ENCODE measurements at places on chromosomes 5 and 9. TPM values are rescaled to one million over a fixed set of nuclear protein-coding genes. Genes with fewer than 3 reads are reported as not detected.

The RNF183 gene
- polyA plus RNA-seq, result not detected

The ADAMTS16 gene
- polyA plus RNA-seq, result not detected

The CER1 gene
- polyA plus RNA-seq, result not detected

DNA sequence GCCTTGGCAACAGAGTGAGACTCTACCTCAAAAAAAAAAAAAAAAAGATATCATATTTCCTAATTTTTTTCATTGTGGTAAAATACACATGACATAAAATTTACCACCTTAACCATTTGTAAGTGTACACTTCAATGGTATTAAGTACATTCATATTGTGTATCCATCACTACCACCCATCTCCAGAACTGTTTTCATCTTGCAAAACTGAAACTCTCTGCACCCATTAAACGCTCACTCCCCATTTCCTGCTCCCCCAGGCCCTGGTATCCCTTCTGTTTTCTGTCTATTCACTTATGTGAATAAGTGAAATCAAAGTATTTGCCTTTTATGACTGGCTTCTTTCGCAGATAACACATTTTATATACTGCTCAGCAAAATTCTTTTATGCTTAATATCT is 12.8 kb downstream of the LRRC8A start:
- DNase-seq, result no peak
- H3K27ac ChIP-seq, result no peak overlapping the region
- no peak overlapping the region for H3K4me3 ChIP-seq

DNA sequence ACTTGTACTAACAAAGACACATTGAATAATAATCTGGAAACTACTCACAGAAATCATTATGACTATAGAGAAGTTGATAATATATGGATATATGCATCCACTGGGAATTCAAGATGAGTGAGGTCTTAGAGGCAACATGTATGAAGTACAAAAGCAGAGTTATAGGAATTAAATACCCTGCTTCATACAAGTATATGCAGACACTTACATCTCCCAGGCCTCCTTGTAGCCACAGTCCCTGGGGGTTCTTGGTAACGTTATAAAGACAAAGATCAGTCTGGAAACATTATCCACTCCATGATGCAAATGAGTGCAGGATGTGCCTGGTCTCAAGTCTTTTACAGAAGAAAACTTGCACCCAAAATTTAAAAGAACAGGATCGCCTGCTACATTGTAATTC is 92.4 kb upstream of the ANXA1 start:
- no peaks in the 10 kb centered on the region for H3K27me3 ChIP-seq
- DNase-seq, result no peak
- no peaks in the 10 kb centered on the region for H3K36me3 ChIP-seq
- no peaks in the 10 kb centered on the region for H3K4me1 ChIP-seq
- no peak overlapping the region for H3K4me3 ChIP-seq

DNA sequence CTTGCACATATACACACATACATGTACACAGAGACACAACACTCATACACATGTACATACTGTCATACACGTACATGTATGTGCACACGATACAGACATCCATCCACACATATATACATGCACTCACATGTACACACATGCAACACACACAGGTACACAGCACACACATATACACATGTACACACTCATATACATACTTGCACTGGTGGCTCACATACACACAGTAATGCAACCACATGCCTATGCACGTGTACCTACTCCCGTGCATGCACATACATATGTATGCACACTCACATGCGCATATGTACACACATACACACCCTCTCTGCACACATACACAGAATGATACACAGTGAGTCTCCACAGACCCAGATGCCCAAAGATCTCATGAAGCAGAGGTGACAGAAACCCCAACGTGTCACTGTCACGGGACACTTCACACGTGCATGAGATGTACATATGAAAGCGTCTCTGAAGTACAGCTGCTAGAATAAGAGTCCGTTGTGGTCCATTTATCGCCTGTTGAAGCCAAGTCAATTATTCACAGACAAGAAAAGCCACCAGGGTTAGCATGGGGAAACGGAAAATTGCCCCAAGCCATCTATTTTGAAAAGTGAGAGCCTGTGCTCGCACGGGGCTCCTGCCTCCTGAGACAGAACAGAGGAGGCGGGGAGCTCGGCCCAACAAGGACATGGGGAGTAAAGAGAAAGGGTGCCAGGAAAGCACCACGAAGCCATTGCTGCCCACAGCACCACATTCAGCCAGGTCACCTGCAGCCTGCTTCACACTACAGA is 24.9 kb downstream of the LPCAT1 start:
- no peaks in the 10 kb centered on the region for H3K4me1 ChIP-seq
- no peak overlapping the region for H3K4me3 ChIP-seq
- DNase-seq, result no peak
- H3K27ac ChIP-seq, result no peak overlapping the region

DNA sequence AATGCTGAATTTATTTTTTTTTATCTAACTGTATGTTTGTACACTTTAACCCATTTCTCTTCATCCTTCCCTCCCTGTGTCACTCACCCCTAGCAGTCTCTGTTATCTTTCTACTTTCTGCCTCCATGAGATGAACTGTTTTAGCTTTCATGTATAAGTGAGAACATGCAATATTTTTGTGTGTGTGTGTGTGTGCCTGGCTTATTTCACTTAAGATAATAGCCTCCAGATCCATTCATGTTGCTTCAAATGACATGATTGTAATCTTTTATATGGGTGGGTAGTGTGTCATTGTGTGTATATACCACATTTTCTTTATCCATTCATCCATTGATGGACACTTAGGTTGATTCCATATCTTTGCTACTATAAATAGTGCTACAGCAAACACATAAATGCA is 1023.9 kb downstream of the TLE1 start:
- DNase-seq, result no peak
- no peaks in the 10 kb centered on the region for H3K36me3 ChIP-seq
- no peaks in the 10 kb centered on the region for H3K27me3 ChIP-seq
- no peaks in the 10 kb centered on the region for H3K4me1 ChIP-seq
- H3K4me3 ChIP-seq, result no peak overlapping the region

- no peaks in the 10 kb centered on the region for H3K36me3 ChIP-seq
- no peak overlapping the region for H3K27ac ChIP-seq
- DNase-seq, result no peak
Measured at GRCh38 chr9:114452219-114453165, 52.8 kb downstream of the WHRN start.

DNA sequence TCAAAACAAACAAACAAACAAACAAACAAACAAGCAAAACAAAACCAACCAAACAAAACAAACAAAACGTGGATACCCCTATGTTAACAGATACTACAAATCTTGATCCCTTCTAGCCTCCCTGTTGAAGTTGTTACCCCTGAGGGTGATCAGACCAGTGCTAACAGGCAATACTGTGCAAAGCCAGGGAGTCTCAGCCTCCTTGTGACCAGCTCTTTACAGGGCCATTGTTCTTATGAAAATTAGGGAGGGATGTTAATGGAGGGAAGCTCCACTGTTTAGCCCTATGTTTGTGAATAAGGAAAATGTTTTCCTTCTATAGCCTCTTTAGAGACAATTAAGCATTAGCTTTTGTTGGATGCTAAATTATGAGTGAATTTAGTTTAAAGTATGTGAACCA is 1072.1 kb upstream of the WWC1 start:
- DNase-seq, result no peak
- H3K27ac ChIP-seq, result no peak overlapping the region
- H3K4me3 ChIP-seq, result no peak overlapping the region
- H3K27me3 ChIP-seq, result no peaks in the 10 kb centered on the region

- no peaks in the 10 kb centered on the region for H3K36me3 ChIP-seq
- no peak overlapping the region for H3K4me3 ChIP-seq
- DNase-seq, result no peak
- H3K27me3 ChIP-seq, result no peaks in the 10 kb centered on the region
- H3K4me1 ChIP-seq, result no peaks in the 10 kb centered on the region
- H3K27ac ChIP-seq, result no peak overlapping the region
Measured at GRCh38 chr9:98797491-98797890, 1.1 kb upstream of the ANKS6 start.

DNA sequence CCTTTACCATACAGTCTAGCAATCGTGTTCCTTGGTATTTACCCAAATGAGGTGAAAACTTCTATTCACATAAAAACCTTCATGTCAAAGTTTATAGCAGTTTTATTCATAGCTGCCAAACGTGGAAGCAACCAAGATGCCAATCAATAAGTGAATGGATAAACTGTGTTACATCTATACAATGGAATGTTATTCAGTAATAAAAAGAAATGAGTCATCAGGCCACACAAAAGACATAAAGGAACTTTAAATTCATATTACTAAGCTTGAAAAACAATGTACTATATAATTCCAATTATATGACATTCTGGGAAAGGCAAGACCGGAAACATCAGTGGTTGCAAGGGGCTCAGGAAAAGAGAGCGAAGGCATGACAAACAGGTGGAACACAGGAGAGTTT is 679.9 kb downstream of the ISL1 start:
- H3K4me1 ChIP-seq, result no peaks in the 10 kb centered on the region
- no peak overlapping the region for H3K4me3 ChIP-seq
- DNase-seq, result no peak

DNA sequence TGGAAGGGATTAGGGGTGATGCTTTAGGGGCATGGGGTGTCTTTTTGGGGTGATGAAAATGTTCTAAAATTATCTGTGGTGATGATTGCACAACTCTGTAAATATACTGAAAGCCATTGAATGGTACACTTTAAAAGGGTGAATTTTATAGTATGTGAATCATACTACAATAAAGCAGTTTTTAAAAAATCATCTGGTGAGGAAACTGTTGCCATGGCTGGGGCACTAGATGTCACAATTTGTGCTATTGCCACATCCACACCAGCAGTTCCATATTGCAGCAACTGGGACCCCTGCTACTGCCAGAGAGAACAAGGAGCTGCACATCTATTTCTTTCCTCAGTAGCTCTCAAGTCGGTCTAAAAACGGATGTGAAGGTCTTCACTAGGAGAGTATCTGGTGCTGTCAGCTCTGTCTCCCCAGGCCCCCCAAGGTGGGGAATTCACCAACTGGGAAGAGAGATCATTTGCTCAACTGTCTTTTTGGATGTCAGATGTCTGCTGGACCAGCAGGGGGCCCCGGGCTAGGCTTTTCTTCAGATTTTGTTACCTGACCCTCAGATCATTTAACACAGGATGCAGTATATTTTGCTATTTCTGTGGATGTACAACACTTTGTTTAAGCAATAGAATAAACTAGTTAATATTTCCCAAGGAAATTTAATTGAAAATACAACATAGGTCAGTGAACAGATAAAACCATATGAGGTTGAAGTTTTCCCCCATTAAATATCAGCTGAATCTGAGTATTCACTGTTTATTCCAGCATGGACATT is 13.2 kb downstream of the CMYA5 start:
- no peak overlapping the region for H3K4me3 ChIP-seq
- H3K27me3 ChIP-seq, result no peaks in the 10 kb centered on the region
- H3K4me1 ChIP-seq, result no peaks in the 10 kb centered on the region
- H3K27ac ChIP-seq, result no peak overlapping the region
- DNase-seq, result no peak

DNA sequence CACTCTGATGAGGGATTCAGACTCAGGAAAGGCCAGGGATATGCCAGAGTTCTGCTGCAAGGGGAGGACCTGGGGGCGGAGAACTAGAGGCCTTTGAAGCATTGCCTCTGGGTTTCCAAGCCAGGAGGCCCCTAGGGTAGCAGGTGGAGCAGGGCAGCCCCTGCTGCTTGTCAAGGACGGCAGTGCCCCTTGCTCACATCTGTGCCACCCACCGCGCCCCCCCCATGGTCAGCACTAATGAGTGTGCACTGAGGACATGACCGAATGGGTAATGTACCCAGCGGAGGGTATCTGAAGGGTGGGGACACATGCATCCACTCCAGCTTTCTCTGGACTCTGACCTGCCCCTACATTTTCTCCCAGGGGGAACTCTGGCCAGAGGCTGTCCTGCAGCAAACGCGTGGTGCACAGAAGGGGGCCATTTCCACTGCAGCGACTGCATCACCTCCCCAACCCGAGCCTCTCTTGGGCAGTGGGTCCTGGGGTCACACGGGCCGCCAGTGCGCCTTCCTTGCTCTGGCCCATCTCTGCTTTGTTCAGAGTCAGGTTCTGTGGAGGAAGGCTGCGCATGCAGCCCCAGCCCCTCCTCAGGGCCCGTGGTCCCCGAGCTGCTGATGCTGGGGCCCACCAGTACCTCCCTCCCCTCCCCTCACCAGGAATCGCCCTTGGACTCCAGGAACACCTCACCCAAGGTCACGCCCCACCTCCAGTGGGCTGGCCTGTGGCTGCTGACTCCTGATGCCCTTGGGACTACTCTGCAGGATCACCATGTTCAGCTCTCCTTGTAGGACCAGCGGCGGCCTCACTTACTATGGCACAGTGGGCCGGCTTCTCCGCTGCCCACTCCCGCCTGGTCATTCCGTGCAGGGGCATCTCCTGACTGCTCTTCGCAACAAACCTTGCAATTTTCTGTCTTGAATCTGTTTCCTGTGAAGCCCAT is 31.2 kb downstream of the STC2 start:
- H3K36me3 ChIP-seq, result no peaks in the 10 kb centered on the region
- DNase-seq, result no peak
- H3K4me3 ChIP-seq, result no peak overlapping the region
- no peaks in the 10 kb centered on the region for H3K27me3 ChIP-seq
- H3K27ac ChIP-seq, result no peak overlapping the region

DNA sequence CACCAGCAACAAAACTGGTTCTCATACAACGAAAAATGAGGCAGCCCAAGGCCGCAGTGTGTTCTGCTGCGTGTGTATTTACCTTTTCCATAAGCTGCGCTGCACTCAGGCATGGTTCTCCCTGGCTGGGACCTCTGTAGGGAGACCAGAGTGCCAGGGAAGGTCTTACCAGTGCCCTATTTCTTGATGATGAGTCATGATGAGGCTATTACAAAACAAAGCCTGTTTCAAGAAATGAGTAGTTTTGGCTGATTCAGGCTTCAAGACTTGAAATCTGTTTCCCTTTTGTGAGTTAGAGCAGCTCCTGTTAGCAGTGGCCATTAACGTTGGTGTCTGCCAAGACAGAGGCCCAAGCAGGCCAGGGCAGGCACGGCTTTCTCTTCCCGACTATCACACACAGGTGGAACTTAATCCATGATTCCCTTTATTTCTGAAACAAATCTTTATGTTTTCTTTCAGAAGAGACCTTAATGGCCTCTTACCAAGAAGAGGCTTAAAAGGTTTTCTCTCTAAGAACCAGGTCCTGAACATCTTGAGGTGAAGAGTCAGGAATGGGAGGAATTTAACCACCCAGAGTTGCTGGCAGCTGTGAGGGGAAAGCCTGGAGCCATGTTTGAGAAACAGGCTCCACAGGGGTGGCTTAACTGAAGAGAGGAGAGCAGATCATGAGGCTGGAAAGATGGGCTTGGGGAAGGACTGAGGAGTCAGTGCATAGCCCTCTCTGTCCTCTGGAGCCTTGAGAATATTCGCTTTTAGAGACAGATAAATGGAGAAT is 41.4 kb upstream of the TIFAB start:
- H3K4me3 ChIP-seq, result no peak overlapping the region
- H3K36me3 ChIP-seq, result no peaks in the 10 kb centered on the region
- H3K4me1 ChIP-seq, result no peaks in the 10 kb centered on the region
- DNase-seq, result peak; percentile 65
- no peaks in the 10 kb centered on the region for H3K27me3 ChIP-seq
- peak overlapping the region; percentile 37 for H3K27ac ChIP-seq

GRCh38 chr5:178090856-178091255 is 22.5 kb upstream of the N4BP3 start:
- no peaks in the 10 kb centered on the region for H3K4me1 ChIP-seq
- H3K4me3 ChIP-seq, result no peak overlapping the region
- no peak overlapping the region for H3K27ac ChIP-seq
- no peak for DNase-seq
- no peaks in the 10 kb centered on the region for H3K36me3 ChIP-seq

GRCh38 chr5:137220523-137220927 is 278.6 kb downstream of the SPOCK1 start:
- H3K27ac ChIP-seq, result no peak overlapping the region
- DNase-seq, result no peak
- no peaks in the 10 kb centered on the region for H3K36me3 ChIP-seq
- H3K4me1 ChIP-seq, result no peaks in the 10 kb centered on the region
